Naive thymus-derived CD8-positive, alpha-beta T cell (primary cell): ENCODE measurements at places on chromosomes 12 and 14. TPM values are rescaled to one million over a fixed set of nuclear protein-coding genes. Genes with fewer than 3 reads are reported as not detected.

Gene PAWR
- 8.1 TPM for total RNA-seq

DNA sequence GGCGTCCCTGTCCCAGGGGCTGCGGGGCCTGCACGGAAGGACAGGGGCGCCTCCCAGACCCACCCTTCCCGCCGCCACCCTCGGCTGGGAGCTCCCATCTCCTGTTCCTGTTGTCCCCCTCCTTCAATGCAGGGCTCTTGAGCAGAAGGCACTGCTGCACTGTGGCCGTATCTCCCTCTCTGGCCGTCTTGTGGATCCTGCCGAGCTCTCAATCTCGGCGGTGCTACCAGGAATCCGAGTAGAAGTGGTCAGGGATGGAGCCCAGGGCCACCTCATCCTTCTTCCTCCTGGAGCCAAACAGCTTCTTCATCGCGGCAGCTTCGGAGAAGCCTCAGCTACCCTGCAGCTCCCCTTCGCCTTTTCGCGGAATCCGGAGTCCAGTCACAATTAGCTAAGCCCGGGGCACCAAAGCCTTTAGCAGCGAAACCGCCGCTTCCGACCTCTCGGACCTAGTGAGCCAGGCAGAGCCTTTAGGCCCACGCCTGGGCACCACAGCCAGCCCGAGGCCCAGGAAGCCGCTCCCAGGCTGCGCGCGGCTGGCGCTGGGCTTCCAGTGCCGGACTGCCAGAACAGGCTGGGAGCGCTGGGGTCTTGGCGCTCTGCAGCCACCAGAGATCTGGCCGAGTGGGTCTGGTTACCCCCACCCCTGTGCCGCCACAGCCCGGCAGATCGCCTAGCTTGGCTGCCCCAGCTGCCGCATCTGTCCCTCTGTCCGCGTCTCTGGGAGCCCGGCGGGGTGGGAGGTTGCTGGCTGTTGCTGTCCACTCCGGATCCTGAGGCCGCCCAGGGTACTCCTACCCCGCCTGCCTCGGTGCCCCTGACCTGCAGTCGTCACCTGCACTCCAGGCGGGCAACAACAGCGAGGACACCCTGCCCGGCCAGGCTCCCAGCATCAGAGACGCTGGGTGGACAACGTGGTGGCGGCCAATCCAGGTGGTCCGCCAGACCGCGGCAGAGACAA is 69.1 kb downstream of the ASCL4 start:
- no peaks in the 10 kb centered on the region for H3K36me3 ChIP-seq
- H3K4me3 ChIP-seq: no peak overlapping the region
- peaks cover 46% of the 10 kb centered on the region for H3K27me3 ChIP-seq
- DNase-seq: no peak
- H3K27ac ChIP-seq: no peak overlapping the region

DNA sequence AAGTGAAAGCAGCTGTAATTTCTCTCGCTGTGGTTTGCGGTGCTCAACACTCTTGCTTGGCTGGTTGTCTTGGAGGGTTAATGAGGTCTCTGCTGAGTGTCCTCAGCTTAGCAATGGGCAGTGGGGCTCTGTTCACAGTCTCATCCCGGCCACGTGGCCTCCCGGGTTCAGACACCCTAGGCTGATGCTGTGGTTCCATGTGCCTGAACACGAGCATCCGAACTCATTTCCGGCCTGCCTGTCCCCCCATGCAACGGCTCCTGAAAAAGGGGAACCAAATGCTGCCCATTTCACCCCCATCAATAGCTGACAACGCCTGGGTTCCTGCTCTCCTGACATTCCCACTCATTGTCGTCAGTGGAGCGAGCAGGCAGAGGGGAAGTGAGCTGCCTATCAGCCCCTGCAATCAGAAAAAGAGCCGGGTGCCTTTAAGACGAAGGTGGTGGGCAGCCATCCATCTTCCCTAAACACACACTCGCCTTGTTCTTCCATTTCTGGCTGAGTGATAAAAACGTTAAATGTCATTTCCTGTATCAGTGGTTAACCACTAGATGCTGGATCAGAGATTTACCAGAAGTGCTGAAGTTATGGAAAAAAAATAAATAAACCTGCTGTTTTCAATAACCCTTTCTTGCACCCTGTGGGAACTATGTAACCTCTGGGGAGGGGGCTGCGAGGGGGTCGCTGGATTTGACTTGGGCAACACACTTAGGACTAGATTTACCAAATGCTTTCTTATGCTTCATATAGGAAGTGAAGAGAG is 60.3 kb upstream of the BCL2L14 start:
- H3K4me1 ChIP-seq: peaks cover 73% of the 10 kb centered on the region
- peak overlapping the region; percentile 88 for H3K4me3 ChIP-seq
- H3K36me3 ChIP-seq: no peaks in the 10 kb centered on the region
- DNase-seq: peak; percentile 72
- H3K27me3 ChIP-seq: no peaks in the 10 kb centered on the region

GRCh38 chr12:162467-163307 is 51.3 kb downstream of the SLC6A12 start:
- no peak for DNase-seq
- no peaks in the 10 kb centered on the region for H3K4me1 ChIP-seq
- H3K27ac ChIP-seq: peak overlapping the region; percentile 49
- H3K36me3 ChIP-seq: no peaks in the 10 kb centered on the region
- H3K27me3 ChIP-seq: peaks cover 6% of the 10 kb centered on the region
- no peak overlapping the region for H3K4me3 ChIP-seq

DNA sequence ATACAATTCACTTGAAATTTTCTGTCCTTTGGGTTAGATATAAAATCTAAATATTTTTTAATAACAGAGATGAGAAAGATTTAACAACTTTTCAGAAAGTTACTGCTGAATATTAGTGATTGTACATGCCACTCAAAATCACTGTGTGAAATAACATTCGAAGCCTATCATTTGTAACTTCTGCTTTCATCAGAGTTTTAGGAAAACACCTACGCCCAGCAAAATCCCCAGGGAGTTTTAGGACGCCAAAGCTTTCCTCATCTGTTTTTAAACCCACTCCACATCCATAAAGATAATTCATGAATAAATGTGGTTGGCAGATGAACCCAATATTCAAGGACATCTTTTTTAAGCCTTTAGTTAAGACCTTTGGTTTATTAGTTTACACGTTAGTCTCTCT is 23.9 kb downstream of the TC2N start:
- no peaks in the 10 kb centered on the region for H3K27me3 ChIP-seq
- H3K27ac ChIP-seq: no peak overlapping the region
- peaks cover under 1% of the 10 kb centered on the region for H3K36me3 ChIP-seq
- H3K4me1 ChIP-seq: peaks cover 85% of the 10 kb centered on the region

GRCh38 chr14:92969430-92969829 is 46.5 kb downstream of the CHGA start:
- no peak overlapping the region for H3K27ac ChIP-seq
- H3K4me1 ChIP-seq: peaks cover 26% of the 10 kb centered on the region
- H3K36me3 ChIP-seq: peaks cover 4% of the 10 kb centered on the region
- DNase-seq: no peak
- H3K27me3 ChIP-seq: no peaks in the 10 kb centered on the region
